ENCODE measurements at places on chromosomes 2 and 18.

- no peak overlapping the region for H3K27ac ChIP-seq
- H3K36me3 ChIP-seq: no peaks in the 10 kb centered on the region
- H3K4me3 ChIP-seq: no peak overlapping the region
- H3K27me3 ChIP-seq: peaks cover 6% of the 10 kb centered on the region
- DNase-seq: no peak
Measured at GRCh38 chr2:42028571-42029148, 19.2 kb upstream of the PKDCC start.

- H3K27ac ChIP-seq: no peak overlapping the region
- no peaks in the 10 kb centered on the region for H3K36me3 ChIP-seq
- no peaks in the 10 kb centered on the region for H3K27me3 ChIP-seq
- H3K4me3 ChIP-seq: no peak overlapping the region
Measured at GRCh38 chr18:48851599-48851960, 99.2 kb downstream of the SMAD7 start.

GRCh38 chr2:109448207-109448606 is 165.6 kb downstream of the SEPTIN10 start:
- H3K4me3 ChIP-seq: no peak overlapping the region
- H3K4me1 ChIP-seq: no peaks in the 10 kb centered on the region

GRCh38 chr18:77124452-77124922 is 8.1 kb downstream of the MBP start:
- peak overlapping the region; percentile 10 for H3K4me3 ChIP-seq
- peak overlapping the region; percentile 36 for H3K27ac ChIP-seq
- peak; percentile 44 for DNase-seq
- H3K36me3 ChIP-seq: peaks cover 14% of the 10 kb centered on the region

DNA sequence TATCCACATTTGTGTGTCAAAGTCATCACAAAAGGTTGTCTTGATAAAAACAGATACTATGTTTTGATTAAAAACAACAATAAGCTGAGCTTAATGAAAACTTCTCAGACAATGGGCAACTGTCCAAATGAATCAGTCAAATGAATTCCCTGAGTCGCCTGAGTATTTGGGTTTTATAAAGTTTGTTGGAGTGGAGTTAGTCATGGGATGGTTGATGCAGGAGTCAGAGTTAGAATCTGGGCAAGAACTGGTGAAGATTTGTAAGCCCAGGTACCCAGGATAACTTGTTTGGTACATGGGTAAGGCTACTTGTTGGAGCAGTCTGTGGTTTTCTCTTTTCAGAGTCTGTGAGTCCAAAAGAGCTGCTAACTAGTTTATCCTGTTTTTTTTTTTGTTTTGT is 34.4 kb upstream of the RAPGEF4 start:
- H3K4me3 ChIP-seq: no peak overlapping the region
- DNase-seq: no peak
- no peaks in the 10 kb centered on the region for H3K36me3 ChIP-seq

DNA sequence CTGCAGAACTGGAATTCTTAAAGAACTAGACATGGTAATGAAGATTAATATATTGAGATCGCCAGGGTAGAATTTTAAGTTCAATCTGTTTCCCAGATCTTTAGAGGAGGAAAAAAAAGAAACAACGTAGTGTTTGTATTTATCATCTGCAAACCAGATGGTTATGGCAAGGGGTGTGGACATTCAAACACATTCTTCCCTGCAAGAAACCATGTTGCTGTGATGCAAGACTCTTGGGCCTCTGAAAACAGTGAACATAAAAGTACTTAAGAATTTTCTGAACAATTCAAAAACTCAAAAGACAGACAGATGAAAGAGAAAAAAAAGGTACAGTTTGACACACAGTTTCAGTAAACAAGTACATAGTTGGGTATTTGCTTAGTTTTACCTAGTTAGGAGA is 35.6 kb downstream of the COL5A2 start:
- H3K27ac ChIP-seq: no peak overlapping the region
- no peaks in the 10 kb centered on the region for H3K36me3 ChIP-seq
- H3K27me3 ChIP-seq: no peaks in the 10 kb centered on the region
- no peaks in the 10 kb centered on the region for H3K4me1 ChIP-seq
- H3K4me3 ChIP-seq: no peak overlapping the region

DNA sequence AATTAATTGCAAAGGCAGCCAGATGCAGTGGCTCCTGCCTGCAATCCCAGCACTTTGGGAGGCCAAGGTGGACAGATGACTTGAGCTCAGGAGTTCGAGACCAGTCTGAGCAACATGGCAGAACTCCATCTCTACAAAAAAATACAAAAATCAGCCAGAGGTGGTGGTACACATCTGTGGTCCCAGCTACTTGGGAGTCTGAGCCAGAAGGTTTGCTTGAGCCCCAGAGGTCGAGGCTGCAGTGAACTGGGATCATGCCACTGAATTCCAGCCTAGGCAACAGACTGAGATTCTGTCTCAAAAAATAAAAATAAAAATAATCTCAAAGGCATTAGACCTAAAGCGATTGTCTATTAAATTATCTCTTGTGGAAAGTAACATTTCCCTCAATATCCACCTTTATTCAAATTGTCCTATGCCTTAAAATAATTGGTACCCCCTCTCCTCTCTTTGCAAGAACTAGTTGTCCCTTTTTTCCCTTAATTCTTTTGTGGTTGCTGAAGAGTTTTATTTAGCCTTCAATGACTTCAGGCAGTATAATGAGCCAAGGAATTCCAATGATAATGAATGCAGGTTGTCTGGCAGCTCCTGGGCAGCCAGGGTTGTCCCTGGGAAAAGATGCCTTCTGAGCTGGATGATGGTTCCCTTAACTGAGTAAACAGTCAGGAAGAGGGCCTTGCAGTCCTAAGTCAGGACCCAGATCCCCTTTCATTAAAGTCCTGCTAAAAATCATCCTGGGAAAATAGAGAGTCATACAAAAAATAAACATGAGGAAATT is 32.2 kb downstream of the GPR75 start:
- H3K27me3 ChIP-seq: no peaks in the 10 kb centered on the region
- no peak overlapping the region for H3K27ac ChIP-seq
- peaks cover 3% of the 10 kb centered on the region for H3K36me3 ChIP-seq
- no peaks in the 10 kb centered on the region for H3K4me1 ChIP-seq
- H3K4me3 ChIP-seq: no peak overlapping the region
